Colonic mucosa (tissue), 4 donors: ENCODE measurements at places on chromosomes 2 and 18. TPM values are rescaled to one million over a fixed set of nuclear protein-coding genes. Genes with fewer than 3 reads are reported as not detected.

DNA sequence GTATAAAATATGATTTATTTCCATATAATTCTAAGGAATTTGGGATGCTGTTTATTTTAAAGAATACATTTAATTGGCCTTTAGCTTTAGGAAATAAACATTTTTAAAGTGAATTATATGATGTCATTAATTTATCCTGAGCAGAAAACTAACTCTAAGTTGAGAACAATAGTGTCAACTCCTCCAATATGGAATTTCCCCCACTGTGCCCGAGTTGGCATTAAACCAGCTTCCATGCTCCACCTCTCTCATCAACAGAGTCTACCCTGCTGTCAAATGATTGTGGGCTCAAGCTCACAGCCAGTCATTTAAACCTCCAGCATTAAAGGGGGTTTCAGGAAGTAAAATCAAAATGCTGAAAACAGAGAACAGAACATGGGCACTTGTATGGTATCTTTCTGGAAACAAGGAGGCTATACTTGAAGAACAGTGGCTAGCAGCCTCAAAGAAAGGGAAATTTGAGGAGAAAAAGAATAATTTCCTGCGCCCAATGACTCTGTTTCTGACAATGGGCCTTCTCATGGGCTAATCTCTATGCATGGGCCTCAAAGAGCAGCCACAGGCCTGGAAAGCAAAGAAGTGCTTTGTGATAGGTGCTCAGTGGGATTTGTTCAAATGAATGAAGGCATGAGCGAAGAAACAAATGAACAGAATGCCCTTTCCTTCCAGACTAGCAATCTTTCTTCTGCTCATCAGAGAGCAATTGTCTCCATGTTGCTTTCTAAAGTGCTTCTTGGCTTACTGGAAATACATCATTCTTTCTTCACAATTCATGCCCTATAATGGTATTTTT lies 252.8 kb downstream of the MTX2 start:
- DNase-seq: no peak

DNA sequence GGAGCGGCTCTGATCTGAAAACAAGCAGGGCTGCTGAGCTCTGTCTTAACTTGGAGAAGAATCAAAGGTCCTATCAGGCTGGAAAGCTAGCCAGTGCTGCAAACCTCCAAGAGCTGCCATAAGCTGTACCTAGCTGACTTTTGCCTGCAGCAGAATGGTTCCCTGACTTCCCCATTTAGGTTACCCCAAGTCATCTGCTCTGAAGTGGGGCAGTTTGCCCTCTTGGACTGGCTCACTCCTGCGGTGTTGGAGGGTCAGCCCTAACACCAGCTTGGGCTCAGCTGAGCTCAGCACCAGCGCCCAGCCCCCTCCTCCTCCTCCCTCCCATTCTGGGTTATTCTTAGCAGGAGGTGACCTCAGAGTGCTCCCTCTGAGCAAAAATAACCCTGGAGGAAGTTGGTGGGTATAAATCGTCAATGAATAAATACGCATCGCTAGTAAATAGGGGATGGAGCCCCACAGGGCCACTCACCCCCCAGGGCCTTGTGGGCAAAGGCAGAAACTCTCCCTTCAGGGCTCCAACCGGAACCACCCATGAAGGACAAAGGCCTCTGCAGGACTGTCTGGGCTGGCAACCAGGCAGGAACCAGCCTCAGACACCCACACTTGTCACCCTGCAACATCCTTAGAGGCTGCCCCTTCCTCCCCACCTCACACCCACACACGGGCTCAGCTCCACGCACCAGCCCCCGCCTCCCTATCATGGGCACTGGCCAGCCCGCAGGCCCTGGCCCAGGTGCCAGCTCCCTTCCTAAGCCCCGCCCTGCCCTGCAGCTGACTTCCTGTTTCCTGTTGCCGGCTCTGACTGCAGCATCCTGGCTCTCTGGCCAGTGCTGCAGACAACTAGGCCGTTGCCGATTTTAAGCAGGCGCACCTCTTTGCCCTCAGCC lies 46.9 kb downstream of the DNMT3A start:
- DNase-seq: peak; percentile 81

DNA sequence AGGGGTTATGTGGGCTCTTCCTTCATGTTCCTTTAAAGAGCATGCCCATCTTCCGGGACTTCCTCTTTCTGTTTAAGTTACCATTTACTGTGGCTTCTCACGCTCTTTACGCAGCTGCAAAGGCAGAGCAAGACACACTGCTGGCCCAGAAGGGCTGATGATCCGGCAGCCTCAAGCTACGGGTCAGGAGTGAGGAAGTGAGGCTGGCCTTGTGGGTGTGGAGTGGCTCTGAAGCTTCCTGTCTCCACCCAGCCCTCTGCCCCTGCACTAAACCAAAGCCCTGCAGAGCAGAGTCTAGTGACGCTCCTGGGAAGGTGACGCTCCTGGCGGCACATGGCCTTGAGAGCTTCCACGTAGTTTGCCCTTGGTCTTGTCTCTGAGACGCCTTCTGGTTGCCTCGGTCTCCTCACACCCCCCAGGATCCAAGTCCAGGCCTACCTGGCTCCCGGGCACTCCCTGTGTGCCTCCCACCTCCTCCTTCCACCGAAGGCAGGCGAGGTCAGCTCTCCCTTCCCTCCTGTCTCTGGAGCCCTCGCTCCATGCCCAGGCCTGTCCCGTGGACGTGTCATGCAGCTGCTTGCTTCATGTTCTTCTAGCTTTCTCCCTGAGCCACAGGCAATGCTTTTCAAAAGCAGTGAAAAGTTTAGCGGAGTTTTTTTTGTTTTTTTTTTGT lies 50.3 kb downstream of the ARL4C start:
- DNase-seq: peak; percentile 49

GRCh38 chr2:239231231-239232194 lies 169.3 kb downstream of the HDAC4 start:
- DNase-seq: no peak

- no peak for DNase-seq
These were observed 54.0 kb downstream of the PELI1 start for GRCh38 chr2:64090264-64090663.

DNA sequence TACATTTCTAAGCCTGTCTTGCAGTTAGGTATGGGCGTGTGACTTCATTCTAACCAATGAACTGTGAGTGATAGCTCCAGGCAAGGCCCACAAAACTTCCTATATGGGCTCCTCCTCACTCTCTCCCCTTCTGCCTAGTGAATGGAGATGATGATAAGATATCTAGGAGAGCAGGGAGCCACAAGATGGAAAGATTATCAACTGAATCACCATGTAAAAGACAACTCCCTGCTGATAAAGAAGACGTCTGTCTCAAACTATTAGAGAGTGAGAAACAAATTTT lies 237.1 kb downstream of the GPD2 start:
- no peak for DNase-seq

Gene SLC14A1
- total RNA-seq: 0.32 TPM

GRCh38 chr18:54388203-54389142 lies 30.8 kb downstream of the C18orf54 start:
- DNase-seq: peak; percentile 66

DNA sequence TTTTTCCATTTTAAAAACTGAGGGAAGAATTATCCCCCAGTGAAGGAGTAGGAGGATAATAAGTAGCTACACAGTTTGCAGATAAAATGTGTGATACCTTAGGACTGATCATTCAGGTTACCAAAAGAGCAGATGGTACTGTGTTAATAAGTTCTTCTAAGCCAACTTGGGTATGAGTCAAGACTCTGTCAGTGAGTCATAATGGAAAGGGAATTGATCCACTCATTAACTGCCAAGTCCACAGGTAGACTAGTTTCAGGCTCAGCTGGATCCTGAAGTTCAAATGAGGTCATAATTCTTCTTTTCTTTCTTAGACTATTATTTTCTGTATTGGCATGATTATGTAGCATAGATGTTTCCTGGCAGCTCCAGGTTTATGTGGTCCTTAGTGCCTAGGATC lies 142.4 kb upstream of the ALPP start:
- DNase-seq: no peak

GRCh38 chr2:128379021-128380015 lies 60.6 kb upstream of the HS6ST1 start:
- no peak for DNase-seq

- no peak for DNase-seq
These were observed 56.3 kb upstream of the TANC1 start for GRCh38 chr2:158912112-158912511.

Gene RAPH1
- 39.5 TPM for total RNA-seq

Gene TRIB2
- 3.7 TPM for total RNA-seq

GRCh38 chr2:3177891-3178577 lies 199.6 kb downstream of the EIPR1 start:
- DNase-seq: no peak

DNA sequence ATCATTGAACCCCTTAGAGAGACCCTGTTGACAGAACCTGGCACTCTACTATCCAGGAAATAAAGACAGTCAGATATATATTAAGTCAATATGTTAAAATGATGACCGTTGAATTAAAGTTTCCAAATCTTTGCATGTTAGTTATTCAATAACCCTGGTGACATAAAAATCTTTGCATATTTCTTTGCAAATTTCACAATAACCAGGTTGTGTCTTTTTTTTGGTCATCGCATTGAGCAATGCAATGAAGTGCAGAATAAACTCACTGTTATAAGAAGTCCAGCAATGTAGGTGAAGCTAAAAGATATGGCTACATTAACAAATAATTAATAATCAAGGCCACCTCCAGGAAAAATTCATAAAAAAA lies 596.9 kb downstream of the NYAP2 start:
- DNase-seq: no peak

Gene DNAJC5G
- not detected for total RNA-seq

Gene SOX11
- 0.35 TPM for total RNA-seq

- no peak for DNase-seq
These were observed 75.6 kb downstream of the MAP4K4 start for GRCh38 chr2:101773137-101773536.

- DNase-seq: no peak
These were observed 873.0 kb downstream of the CPS1 start for GRCh38 chr2:211429256-211429920.

Gene PJVK
- total RNA-seq: 0.96 TPM

- no peak for DNase-seq
These were observed 391.2 kb upstream of the POU3F3 start for GRCh38 chr2:104462731-104463130.

- DNase-seq: no peak
These were observed 191.9 kb upstream of the TCF4 start for GRCh38 chr18:55779691-55780585.

- no peak for DNase-seq
These were observed 32.9 kb downstream of the ADD2 start for GRCh38 chr2:70735071-70735470.

- DNase-seq: no peak
These were observed 114.2 kb downstream of the FHOD3 start for GRCh38 chr18:36411745-36412168.

DNA sequence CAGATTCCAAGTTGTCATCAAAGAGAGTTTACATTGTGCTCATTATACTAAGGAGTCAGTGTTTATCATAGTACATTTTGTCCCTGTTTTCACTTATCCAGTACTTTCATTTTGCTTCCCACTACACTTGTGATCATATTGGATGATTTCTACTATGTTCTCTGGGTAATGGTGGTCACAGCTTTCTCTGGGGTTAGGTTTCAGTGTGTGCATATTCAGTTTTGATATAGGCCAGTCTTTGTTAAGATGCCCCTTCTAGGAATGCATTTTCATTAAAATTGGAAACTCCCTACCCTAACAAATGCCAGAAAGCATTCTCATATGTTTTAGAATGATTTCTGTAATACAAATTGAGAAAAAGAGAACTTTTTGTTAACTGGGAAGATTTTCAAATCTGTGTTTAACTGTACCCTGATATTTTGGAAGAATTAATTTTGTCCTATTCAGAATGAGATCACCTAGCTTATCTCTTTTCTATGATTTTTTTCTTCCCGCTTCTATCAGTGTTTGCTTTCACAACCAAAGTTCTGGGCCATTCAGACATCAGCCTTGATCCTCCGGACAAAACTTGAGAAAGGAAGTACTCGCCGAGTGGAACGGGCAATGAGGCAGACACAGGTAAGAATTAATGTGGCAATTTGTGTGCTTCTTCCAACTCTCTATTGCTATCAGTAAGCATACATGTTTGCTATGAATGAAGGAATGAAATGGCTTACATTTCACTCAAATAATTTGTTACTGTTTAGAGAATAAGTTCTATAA lies 74.6 kb downstream of the TTC27 start:
- DNase-seq: no peak

DNA sequence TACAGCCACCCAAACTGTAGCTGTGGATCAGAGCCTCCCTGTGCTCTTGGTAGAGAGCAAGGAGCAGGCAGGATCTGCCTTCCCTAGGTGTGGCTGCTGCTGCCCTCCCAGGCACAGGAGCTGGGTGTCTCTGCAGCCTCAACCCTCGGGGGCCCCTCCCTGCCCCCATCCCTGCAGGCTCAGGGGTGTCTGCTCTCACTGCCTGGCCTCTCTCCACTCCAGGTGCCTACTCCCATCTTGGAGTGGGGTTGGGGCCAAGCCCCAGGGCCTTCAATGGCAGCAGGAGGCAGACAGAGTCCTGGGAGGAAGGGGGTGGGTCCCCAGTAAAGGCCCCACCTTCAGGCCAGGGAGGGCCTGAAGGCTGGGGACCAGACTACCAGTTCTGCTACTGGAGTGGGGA lies 189.7 kb upstream of the OSR1 start:
- no peak for DNase-seq

DNA sequence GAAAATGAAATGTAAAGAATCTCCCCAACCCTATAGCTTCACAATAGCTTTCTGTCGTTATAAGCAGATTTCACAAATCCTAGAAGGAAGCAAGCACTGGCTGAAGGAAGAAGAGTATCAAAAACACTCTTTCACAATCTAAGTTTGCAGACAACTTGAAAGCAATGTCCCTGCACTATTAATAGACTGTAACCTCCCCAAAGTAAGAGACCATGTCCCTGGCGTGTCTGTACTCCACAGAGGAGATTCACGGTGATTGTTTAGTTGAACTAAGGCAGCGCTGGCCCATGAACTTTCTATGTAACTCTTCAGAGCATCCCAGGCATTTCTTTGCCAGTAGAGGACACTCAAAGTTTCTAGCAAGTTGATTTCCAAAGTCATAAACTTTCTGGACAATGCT lies 128.0 kb upstream of the HNRNPA3 start:
- no peak for DNase-seq

DNA sequence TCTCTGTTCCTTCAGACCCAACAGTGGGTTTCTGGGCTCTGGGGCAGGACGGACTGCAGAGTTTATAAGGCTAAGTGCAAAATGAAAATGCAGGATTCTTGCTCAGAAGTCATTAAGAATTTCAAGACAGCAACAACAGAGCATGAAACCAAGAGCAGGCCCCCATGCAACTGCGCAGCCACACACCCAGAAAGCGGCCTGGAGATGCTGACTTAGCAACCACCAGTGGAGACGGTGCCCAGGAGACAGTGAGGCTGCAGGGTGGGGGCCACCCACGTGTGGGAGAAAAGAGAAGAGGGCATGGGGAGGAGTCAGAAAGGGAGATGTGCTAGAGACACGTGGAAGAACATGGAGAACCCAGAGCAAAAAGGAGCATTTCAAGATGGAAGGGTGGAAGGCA lies 66.5 kb downstream of the GALNT14 start:
- DNase-seq: no peak
